ENCODE measurements at places on chromosomes 6 and 20. TPM values are rescaled to one million over a fixed set of nuclear protein-coding genes. Genes with fewer than 3 reads are reported as not detected.

RNF5 gene
- total RNA-seq = 13.2 TPM

THBS2 gene
- total RNA-seq = under 0.01 TPM

ACSS2 gene
- total RNA-seq = 18.4 TPM

ANKRD60 gene
- not detected for total RNA-seq

FUT9 gene
- under 0.01 TPM for total RNA-seq

CABLES2 gene
- total RNA-seq = 1.9 TPM

PET117 gene
- total RNA-seq = 14.5 TPM

RAET1L gene
- 0.10 TPM for total RNA-seq

LPIN3 gene
- total RNA-seq = 0.10 TPM

SEMG1 gene
- total RNA-seq = not detected

SASH1 gene
- total RNA-seq = 1.7 TPM

CD24 gene
- 2.4 TPM for total RNA-seq
